Peyer's patch (tissue), 4 donors: ENCODE measurements at places on chromosomes 6 and 20. TPM values are rescaled to one million over a fixed set of nuclear protein-coding genes. Genes with fewer than 3 reads are reported as not detected.

Gene CALHM5
- total RNA-seq = 0.80 TPM

Gene PPIL6
- not detected for total RNA-seq

Gene SLC17A3
- not detected for total RNA-seq

Gene C2
- 63.2 TPM for total RNA-seq

Gene IL17A
- not detected for total RNA-seq

Gene GZF1
- 5.8 TPM for total RNA-seq

Gene BRD2
- 189 TPM for total RNA-seq

Gene SUMO4
- total RNA-seq = 8.2 TPM

Gene PI16
- total RNA-seq = 1.5 TPM

Gene PLA2G7
- total RNA-seq = 0.53 TPM

Gene LTB
- total RNA-seq = not detected

Gene LIN28B
- not detected for total RNA-seq

Gene TRIM38
- total RNA-seq = 15.3 TPM

Gene TPBG
- 9.1 TPM for total RNA-seq

Gene CENPW
- not detected for total RNA-seq

Gene DACT2
- 2.5 TPM for total RNA-seq

Gene ACSS1
- total RNA-seq = 49.5 TPM

Gene RAET1L
- total RNA-seq = not detected

Gene SPDEF
- 44.1 TPM for total RNA-seq

Gene SIRPA
- total RNA-seq = 18.2 TPM

Gene PACRG
- 2.5 TPM for total RNA-seq

Gene SEL1L2
- total RNA-seq = not detected
